Liver (tissue), 10 donors: ENCODE measurements at places on chromosomes 5 and 9. TPM values are rescaled to one million over a fixed set of nuclear protein-coding genes. Genes with fewer than 3 reads are reported as not detected.
A peak's percentile ranks its signal among the peaks of the same experiment; 100 is the strongest.

GRCh38 chr9:34047864-34048726, 592 bp downstream of the UBAP2 start:
- DNase-seq, result peak; percentile 76
- peaks cover 22% of the 10 kb centered on the region for H3K4me1 ChIP-seq
- H3K27ac ChIP-seq, result peak overlapping the region; percentile 95
- no peaks in the 10 kb centered on the region for H3K36me3 ChIP-seq
- no peaks in the 10 kb centered on the region for H3K27me3 ChIP-seq

DNA sequence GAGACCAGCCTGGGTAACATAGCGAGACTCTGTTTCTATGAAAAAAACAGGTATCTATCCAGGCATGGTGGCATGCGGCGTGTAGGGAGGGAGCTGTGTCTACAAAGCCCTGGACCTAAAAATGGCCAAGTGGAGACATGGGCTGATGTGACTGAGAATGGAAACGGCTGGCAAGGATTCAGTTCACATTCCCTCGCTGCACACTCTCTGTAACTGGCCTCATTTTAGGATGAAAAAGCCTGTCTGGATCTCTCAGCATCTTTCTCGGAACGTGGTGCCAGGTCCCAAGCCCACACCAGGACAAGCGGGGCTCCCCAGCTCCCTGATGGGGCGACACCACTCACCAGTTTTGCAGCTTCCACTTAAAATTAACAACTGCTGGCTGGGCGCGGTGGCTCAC, 13.4 kb downstream of the EXD3 start:
- no peak overlapping the region for H3K27ac ChIP-seq
- DNase-seq, result no peak
- no peaks in the 10 kb centered on the region for H3K36me3 ChIP-seq
- peaks cover 5% of the 10 kb centered on the region for H3K4me1 ChIP-seq
- H3K27me3 ChIP-seq, result no peaks in the 10 kb centered on the region

- no peaks in the 10 kb centered on the region for H3K4me1 ChIP-seq
- peaks cover 8% of the 10 kb centered on the region for H3K36me3 ChIP-seq
- no peak for DNase-seq
- H3K4me3 ChIP-seq, result no peak overlapping the region
- no peaks in the 10 kb centered on the region for H3K27me3 ChIP-seq
Measured at GRCh38 chr5:176938472-176938871, 39.3 kb upstream of the HK3 start.

The PCA3 gene
- total RNA-seq, result 0.33 TPM

The LCN9 gene
- not detected for total RNA-seq

The MOB3B gene
- 1.1 TPM for total RNA-seq

The ROPN1L gene
- 1.2 TPM for total RNA-seq

The CKMT2 gene
- total RNA-seq, result 2.6 TPM

The HINT2 gene
- 35.0 TPM for total RNA-seq
